ENCODE measurements at places on chromosomes 1 and 21. TPM values are rescaled to one million over a fixed set of nuclear protein-coding genes. Genes with fewer than 3 reads are reported as not detected.

GRCh38 chr1:76891931-76892622 lies 24.8 kb downstream of the ST6GALNAC5 start:
- no peak for DNase-seq

- DNase-seq, result no peak
Measured at GRCh38 chr1:61171974-61172373, 89.6 kb downstream of the NFIA start.

DNA sequence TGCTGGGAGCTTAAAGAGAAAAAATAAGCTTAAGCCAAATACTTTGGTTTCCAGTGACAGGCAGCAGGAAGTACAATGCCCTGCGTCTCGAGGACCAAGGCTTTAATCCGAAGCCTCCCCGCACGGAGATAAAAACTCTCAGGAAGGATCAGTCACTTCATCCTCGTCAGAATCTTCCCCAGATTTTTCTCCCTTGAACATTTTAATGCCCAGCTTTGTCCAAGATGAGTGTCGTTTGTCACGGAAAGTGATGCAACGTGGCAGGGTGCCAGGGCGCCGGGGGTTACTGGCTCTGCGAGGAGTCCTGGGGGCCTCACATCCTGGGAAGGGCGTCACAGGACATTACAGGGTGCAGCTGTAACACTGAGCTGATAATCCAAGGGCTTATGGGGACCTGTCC lies 25.2 kb upstream of the PCBP3 start:
- no peak for DNase-seq

GBP3 gene
- 7.7 TPM for total RNA-seq

DNA sequence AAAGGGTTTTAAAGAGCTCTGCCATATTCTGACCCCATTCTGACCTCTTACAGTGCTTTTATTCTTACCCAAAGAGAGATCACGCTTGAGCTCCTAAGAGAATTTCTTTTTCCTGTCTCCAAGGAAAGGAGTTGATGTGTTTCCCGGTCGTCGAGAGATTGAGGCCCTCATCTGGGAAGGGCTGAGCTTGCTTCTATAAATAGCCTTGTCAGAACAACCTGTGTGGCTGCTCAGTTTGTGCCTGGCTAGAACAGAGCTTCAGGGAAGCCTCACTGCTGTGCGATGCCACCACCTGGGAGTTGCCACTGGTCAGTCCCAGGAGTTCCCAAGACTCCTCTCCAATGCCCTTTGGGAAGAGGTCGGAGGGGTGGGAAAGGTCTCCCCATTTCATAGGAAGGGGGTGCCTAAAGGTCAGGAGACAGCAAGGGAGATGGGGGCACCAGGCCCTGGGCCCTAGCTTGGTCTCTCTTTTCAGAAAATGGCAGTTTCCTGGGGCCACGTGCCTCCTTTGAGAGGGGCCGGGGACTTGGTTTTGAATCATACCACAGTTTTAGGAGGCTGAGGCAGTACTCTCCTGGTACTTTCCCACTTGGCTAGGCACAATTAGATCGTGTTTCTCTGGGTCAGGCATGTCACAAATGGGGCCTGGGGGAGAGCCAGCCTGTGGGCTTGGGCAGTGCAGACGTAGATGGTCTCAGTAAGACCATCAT lies 52.1 kb downstream of the EIF2D start:
- no peak for DNase-seq

DNA sequence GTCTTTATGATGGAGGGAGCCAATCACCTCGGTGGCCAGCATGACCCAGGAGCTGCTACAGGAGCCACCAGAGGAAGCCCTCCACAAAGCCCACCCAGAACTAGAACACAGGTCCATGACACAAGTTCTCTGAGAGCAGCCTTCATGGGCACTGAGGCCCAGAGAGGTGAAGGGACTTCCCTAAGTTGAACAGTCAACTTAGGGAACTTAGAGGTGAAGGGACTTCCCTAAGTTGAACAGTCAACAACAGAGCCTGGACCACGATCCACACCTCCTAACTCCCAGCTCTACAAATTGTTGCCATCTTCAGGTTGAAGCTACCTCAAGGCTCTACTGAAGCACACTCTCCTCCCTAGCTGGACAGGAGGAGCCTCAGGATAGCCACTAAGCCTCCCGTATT lies 132.7 kb downstream of the CCDC185 start:
- DNase-seq, result no peak

GRCh38 chr1:93824834-93825233 lies 54.2 kb downstream of the DNTTIP2 start:
- DNase-seq, result no peak

GRCh38 chr1:89900323-89900722 lies 79.5 kb downstream of the LRRC8D start:
- DNase-seq, result no peak

RAB7B gene
- 3.9 TPM for total RNA-seq

- no peak for DNase-seq
Measured at GRCh38 chr1:54167422-54168139, 14.8 kb upstream of the CDCP2 start.

GRCh38 chr1:29644812-29645211 lies 408.5 kb downstream of the PTPRU start:
- DNase-seq, result no peak

GRCh38 chr1:101360506-101360905 lies 123.7 kb downstream of the S1PR1 start:
- no peak for DNase-seq

GRCh38 chr1:163147019-163147418 lies 55.7 kb downstream of the RGS5 start:
- no peak for DNase-seq

DNA sequence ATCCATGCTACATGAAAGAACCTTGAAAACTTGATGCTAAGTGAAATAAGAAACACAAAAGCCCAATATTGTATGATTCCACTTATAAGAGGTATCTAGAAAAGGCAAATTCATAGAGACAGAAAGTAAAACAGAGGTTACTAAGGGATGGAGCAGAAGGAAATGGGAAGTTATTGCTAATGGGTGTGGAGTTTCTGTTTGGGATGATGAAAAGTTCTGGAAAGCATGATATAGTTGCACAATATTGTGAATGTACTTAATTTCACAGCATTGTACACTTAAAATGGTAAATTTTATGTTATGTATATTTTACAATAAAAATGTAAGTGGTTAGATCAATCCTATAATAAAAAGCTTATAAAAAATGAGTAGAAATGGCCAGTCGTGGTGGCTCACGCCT lies 1.6 kb upstream of the NECAP2 start:
- no peak for DNase-seq

DNA sequence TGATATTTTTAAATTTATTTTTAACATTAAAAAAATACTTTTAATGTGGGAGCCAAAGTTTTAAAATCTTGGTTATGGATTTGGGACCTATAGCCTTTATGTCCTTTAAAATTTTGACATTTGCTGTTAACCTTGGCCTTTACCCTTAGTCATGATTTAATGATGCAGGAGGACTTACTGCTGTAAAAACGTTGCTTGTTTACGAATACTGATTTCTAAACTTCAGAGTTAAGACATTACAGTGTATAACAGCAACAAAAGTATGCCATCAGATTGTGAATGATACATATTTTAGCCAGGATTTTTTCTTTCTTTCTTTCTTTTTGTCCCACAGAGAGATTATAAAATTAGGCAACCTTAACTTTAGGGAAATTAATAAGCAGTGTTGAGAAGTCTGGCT lies 8.9 kb downstream of the RBM15 start:
- no peak for DNase-seq

DNTTIP2 gene
- 40.5 TPM for total RNA-seq

GRCh38 chr1:108208724-108209446 lies 8.7 kb upstream of the SLC25A24 start:
- DNase-seq, result no peak

- peak; percentile 44 for DNase-seq
Measured at GRCh38 chr1:192445839-192446489, 129.2 kb downstream of the RGS21 start.

DNA sequence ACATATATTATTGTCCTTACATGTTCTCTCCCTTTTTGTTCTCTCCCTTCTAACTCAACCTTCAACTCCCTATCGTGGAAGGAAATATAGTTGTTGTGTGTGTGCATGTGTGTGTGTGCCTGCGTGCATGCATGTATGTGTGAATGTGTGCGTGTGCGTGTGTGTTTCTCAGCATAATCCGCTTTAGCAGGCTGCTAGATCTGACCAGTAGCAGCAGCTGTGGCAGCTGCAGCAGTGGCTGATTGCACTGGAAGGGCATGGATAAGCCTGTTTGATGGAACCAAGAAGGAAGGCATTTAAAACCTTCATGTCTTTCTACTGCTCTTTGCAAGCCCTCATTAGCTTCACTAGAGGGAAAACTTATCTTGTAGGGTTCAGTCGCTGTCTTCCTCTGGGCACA lies 65.6 kb upstream of the IRF2BP2 start:
- DNase-seq, result no peak

IGSF21 gene
- total RNA-seq, result 1.7 TPM

DNA sequence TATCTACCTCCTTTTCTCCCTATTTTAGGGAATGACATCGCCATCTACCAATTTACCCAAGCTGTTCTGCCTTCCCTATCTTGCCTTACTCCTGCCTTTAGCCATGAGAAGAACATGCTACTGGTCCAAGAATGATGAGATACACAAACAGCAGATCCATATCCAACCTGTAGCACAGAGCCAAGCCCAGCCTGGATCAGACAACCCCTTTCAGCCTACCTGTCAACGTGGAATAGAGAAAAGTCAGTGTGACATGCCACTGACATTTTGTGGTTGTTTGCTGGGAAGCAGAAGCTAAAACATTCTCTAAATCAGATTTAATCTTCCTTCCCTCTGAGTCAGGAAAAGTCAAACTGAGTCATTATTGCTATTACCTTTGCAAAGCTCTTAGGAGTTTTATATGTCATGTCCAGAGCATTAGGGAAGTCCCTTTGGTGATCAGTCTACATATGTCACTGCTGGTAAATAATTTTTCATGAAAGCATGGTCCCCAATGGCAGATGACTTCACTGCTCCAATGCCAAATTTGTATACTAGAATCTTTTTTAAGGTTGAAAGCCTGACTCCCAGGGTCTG lies 143.1 kb downstream of the TPR start:
- no peak for DNase-seq

DNA sequence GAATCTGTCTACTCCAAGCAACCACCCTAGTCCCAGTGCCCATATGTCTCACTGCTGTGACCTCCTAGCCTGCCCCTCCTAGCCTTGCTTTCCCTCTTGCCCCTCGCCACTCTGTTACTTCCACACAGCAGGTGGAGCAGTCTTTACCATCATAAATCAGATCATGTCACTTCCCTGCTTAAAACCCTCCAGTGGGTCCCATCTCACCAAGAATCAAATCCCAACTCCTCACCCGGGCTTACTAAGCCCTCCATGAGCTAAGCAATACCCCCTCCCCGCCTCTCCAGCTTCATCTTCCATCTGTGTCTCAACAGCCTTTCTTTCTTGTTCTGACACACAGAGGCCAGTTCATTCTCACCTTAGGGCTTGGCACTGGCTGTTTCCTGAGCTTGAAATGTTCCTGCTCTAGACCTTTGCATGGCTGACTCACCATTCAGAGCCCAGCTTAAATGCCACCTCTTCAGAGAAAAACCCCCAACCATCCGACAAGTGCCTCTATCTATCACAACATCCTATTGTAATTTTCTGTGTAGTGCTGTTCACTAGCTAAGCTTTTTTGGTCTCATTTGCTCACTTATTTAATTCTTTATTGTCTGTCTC lies 22.3 kb downstream of the KNCN start:
- DNase-seq, result no peak

DNA sequence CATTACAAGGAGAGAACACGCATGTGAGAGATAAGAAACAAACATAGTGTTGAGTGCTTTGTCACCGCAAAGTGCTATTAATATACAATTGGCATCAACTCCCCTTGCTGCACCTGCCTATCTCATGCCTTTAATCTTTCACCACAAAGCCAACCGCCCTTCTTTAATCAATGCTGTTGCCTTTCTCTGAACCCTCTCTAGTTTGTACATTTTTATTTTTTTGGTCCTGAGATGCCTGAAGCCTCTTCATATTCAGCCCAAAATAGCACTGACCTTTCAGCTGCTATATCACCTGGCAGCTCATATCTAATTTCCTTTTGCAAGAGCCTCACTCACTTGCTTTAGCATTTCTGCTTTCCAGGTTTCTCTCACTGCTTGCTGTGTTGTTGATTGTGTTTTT lies 504.7 kb downstream of the NUF2 start:
- DNase-seq, result no peak

- DNase-seq, result peak; percentile 74
Measured at GRCh38 chr1:160997323-160998038, 23.5 kb downstream of the F11R start.

DNA sequence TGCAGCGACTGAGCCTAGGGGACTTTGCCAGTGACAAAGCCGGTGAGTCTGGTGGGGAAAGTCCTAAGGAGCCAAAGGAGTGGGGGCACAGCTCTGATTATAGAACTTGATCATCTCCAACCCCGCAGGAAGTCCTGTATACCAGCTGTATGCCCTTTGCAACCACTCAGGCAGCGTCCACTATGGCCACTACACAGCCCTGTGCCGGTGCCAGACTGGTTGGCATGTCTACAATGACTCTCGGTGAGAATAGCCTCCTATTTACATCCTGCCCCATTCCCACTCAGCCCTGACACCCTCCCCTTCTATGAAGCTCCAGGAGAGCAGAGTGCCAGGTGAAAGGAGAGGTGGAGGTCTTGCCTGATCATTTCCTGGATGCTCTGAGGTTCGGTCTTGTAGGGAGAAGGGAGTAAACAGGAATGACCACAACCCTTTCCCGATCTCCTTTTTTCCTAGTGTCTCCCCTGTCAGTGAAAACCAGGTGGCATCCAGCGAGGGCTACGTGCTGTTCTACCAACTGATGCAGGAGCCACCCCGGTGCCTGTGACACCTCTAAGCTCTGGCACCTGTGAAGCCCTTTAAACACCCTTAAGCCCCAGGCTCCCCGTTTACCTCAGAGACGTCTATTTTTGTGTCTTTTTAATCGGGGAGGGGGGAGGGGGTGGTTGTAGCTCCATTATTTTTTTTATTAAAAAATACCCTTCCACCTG lies 1.2 kb upstream of the PPOX start:
- DNase-seq, result no peak

RTCA gene
- total RNA-seq, result 39.8 TPM

CR1L gene
- total RNA-seq, result not detected

DNA sequence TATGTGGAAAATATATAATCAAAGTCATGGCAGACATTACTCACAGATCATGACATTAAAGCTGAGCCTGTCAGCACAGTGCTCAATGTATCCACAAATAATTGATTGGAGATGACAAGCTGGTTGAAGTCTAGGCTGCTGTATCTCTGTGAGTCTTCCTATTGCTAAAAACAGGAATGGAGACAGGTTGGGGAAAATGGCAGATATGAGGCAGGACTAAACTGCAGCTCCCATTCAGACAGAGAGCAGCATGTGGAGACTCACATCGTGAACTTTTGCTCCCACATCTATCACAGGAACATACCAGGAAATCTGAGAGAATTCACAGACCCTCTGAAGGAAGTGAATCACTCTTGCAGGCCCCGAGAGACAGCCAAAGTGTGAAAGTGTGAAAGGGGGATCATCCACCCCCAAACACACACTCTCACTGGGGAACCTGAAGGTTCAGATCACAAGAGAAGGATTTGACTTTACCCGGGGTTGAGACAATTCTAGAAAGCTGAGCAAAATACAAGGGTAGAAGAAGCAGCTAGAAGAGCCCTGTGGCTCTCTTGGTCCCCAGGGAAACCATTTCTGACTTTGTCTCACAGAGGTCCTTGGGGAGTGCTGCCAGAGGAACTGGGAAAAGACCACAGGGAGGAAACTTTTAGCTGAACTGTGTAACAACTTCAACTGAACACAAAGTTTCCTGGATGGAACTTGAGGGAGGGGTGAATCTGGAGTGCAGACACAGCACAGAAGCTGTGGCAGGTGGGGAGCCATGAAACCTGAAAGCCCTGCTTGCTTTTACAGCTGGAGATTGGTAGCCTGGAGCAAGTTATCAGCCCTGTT lies 173.4 kb downstream of the S1PR1 start:
- DNase-seq, result no peak

GRCh38 chr1:2050461-2050792 lies 216 bp downstream of the PRKCZ start:
- DNase-seq, result no peak

- no peak for DNase-seq
Measured at GRCh38 chr1:111961773-111962565, 27.5 kb downstream of the KCND3 start.
